ENCODE measurements at places on chromosomes 2 and 18.
A peak's percentile ranks its signal among the peaks of the same experiment; 100 is the strongest.

DNA sequence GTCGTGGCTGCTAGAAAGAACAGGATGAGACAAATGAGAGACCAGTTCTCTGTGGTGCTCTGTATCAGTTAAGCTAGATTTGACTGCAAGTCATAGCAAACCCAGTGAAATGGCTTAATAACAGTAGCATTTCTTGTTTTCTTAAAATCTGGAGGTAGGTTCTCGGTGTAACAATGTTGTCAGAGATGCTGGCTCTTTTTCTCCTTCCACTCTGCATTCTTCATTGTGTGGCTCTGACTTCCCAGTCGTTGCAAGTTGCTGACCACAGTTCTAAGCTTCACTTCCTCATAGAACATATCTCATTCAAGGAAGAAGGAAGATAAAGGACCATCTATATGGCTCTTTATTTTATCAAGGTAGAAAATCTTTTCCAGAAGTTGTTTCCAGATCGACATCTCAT, 7.9 kb upstream of the CKAP2L start:
- DNase-seq: no peak

DNA sequence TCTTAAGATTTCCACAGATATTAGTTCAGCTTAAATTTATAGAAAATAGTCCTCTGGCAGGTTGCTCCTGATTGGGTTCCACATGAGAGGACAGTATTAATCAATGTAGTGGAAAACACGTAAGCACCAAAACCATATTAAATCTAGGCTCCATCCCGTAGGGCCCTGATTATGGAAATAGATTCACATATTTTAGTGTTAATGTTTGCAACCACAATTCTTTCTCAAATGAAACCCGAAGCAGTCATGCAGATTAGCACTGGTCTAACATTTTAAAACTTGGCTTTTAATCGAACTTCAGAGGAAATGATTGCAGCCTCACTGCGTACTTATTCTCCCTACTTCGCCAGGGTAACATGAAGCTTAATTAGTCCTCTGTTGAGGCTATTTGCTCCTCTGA, 60.9 kb downstream of the METTL4 start:
- peak; percentile 48 for DNase-seq

DNA sequence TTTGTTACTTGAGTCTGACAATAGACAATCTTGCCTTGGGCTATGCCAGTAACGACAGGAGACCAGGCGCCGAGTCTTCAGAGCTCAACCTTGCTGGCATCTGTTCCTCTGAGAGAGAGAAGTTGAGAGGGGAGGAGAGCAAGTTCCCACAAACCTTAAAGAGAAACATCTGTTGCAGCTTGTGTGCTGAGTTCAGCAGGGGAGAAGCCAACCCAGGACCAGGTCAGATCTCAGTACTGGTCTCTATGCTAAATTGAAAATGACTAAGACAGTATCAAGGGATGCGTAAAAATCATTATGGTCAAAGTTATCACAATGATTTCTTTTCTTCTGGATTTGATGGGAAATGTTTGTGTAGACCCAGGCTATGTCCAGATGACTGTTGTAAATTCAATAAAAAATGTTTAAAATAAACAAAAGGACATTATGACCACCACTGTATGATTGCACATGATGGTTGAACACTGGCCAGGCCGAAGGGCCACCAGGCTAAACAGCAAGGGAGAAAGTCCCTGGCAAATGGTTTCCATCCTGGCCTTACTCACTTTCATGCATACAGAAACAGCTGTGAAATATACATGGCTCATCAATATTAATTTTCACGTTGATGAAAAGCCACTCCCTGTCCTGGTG, 100.3 kb upstream of the PMAIP1 start:
- DNase-seq: no peak

DNA sequence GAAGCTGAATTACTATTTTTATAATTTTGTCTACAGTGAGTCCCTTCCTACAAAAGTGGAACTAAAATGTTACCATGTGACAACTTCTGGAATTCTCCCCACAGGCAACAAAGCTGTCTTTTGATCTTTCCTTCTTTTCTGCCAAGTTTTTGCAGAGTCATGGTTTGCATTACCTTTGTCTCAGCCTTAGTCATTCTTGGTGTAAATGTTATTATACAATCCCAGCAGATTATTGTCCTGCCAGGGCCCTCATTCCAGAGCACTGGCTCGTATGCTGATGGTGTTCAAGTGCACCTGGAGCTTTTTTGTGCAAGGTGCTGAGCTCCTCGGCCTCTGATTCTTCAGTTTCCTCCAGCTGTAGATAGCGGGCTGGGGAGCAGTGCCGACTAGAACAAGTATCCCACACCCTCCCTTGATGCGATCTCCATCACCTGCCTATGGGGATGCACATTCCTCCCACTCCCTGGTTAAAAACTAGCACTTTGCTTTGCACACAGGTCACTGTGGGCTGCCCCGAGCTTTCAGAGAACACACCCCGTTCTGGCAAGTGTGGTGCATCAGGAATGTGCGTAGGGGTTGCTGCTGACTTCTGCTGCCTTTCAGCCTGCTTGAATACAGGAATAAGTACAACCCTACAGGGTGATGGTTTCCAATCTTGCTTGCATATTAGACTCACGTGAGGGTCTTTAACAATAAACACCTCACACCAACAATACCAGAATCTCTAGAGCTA, 263.6 kb downstream of the RNF144A start:
- peak; percentile 82 for DNase-seq

- no peak for DNase-seq
These were observed 19.8 kb upstream of the NFU1 start for GRCh38 chr2:69456950-69457445.

DNA sequence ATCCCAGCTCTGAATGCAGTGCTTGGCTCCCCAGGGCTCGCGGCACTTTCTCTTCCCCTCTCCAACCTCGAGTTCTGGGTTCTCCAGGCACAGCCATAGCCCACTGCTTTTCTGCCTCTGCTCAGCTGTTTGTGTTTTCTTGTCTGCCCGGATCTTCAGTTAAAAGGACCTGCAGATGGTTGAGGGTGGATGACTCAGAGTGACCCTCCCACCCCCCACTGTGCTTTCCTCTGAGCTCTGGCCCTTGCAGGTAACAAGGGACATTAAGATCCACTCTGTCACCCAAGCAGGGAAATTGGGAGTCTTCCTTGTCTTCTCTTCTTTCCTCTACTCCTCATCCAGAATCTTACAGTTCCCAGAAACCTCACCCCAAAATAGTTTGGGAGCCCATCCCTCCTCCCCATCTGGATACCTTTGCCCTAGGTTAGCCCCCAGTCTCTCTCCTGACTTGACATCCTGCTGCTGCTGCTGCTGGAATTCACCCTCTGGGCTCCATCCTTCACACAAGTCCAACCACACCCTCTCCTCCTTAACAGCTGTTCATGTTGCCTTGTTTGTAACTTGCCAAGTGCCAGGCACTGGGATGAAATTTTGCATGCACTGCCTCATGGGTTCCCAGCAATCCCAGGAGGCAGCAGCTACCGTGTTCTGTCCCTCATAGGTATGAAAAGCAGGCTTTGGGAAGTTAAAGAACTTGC, 157.9 kb upstream of the TTC39C start:
- peak; percentile 53 for DNase-seq

DNA sequence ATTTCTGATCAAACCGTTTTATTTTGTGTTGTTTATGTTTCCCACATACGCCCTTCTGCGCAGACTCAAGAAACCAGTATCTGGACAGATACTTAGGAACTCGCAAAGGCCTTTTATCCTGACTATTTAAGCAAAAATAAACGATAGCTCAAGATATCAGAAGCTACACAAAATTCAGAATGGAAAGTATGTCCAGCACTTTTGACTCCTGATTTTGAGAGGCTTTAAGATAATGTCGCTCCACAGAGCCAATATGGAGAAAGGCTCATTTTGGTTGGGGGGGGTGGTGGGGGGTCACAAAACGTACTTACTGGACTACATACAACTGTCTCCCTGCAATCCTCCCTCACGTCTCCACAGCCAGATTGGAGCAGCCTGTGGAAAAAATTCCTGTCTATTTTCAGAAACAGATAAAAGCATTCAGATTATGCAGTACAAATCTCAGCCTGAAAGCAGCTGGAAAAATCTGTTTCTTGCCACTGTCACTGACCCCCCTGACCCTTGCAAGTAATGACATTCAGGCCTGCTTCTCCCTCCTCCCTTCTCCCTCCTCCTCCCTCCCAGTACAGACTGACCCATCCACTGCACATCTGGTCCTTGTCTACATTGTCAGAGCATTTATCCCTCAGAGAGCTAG, 34.9 kb upstream of the LCLAT1 start:
- no peak for DNase-seq

GRCh38 chr2:51151490-51152140, 119.7 kb upstream of the NRXN1 start:
- DNase-seq: no peak

- peak; percentile 1 for DNase-seq
These were observed 25.4 kb upstream of the CDH7 start for GRCh38 chr18:65725251-65726050.

DNA sequence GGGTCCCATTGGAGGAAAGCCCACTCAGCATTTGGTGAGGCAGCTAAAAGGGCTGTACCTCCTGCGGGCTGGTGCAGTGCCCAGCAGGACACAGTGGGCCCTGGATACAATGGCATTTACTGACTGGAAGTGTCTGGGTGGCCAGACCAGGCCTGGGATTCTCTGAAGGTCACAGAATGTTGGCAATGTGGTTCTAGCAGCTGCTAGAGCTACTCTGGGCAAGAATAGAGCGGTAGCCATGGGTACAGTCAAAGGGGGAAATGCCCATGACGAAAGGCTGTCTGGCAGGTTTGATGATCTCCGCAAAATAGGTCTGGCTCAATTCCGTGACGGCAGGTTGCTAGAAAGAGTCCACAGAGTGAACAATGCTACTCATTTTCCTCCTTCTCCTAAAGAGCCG, 241.8 kb downstream of the AFF3 start:
- no peak for DNase-seq

GRCh38 chr2:16509042-16509441, 156.6 kb downstream of the CYRIA start:
- no peak for DNase-seq

DNA sequence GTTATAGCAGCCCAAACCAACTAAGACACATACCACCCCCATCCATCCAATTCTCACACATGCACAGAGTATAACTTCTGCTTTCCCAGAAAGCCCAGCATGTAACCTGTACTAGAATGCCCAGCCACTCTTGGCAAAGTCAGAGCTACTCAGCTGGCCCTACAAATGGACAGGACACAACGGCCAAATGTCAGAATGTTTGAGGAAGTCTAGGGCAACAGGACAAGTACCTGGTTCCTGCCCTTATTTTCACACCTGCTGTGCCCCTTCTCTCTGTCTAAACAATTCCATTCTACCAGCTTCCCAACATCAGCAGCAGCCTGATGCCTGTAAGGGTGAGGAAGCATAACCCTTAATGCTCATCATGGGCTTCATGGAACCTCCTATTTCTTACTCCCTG, 15.1 kb upstream of the BZW1 start:
- DNase-seq: no peak
